ENCODE measurements at places on chromosomes 4 and X.
A peak's percentile ranks its signal among the peaks of the same experiment; 100 is the strongest.

DNA sequence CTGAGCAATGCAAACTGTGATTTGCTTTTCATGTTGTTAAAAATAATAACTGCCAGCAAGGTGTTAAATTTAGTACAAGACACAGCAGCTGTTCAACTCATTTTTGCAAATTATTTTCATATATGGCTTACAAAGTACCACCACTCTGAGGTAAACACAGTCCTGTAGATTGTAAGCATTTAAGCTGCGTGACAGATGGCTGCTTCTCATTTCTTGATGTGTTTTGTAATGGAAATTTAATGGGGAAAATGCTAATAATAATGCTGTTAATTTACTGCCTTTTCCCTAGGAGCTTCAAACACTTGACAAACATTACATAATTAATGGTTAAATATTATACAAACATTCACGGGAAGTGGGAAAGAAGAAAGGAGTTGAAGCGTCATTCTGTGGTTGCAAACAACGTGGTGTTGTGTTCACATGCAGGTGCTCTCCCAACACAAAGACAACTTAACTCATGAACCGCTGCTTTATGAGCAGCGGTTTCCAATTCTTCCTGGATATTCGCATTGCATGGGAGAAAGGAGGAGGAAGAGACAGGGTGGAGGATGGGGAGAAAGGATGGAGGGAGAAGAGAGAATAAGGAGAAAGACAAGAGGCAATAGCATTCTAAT lies 236.8 kb upstream of the VCX start:
- DNase-seq, result no peak

GRCh38 chrX:76148753-76149152 lies 24.1 kb upstream of the PBDC1 start:
- no peak for DNase-seq

DNA sequence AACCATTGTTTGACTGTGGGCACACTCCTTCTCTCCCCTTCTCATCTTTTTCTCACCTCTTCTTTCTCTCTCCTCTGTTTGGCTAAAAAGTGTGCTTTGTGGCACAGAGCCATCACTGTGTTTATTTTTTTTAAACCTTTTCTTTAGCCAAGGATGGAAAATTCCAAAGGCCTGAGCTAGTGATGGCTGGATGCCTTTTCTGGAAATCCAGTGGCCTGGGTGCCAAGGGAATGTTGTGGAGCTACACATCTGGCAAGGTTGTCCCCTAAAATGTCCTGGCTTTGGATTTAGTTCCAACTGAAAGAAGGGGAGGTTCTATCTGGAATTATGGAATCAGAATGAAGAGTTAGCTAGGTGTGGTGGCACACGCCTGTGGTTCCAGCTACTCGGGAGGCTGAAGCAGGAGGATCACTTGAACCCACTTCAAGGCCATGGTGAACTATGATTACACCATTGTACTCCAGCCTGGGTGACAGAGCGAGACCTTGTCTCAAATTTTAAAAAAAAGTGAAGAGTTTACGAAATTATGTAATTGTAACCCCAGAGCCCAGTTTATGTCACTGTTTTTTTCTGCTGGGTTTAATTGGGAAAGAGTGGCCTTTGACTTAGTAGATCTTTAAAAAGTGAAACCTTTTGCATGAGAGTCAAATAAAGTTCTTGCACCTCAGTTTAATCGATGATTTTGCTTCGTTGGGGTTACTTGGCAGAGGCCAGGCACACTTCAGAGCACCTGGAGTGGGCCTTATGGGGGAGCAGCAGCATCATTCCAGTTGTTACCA lies 17.7 kb downstream of the DOCK11 start:
- DNase-seq, result no peak

DNA sequence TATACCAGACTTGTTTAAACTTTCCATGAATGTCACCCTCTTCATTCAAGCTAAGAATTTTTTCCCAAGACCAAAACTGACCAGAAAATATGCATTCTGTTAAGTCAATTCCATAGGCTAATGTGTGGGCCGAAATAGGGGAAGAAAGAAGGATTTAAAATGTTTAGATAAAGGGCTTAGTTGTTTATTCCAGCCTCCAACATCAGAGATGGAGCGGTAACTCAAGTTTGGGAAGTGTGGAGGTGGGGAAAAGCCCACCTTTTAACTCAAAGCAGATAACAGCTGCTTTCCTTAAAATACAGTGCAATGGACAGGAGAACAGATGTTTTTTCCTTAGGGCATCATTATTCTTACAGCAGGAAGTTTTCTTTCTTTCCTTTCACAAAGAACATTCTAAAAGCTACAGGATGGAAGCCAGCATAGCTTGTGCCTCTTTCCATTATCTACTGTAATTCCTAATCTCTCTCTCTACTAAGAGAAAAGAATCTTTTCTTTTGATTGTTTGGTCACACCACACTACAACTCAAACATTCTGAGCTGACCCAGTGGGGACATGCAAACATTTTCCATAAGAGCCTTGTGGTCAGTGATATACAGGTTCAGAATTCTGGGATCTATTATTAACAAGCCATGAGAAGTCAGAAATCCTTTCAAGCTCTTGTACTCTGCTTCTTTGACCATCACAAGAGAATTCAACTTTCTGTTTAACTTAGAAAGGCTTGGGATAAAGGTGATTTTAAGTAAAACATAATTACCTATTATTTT lies 101.6 kb downstream of the PDE5A start:
- no peak for DNase-seq

- DNase-seq, result no peak
Observed at GRCh38 chrX:39581411-39581810, 516.3 kb downstream of the BCOR start.

DNA sequence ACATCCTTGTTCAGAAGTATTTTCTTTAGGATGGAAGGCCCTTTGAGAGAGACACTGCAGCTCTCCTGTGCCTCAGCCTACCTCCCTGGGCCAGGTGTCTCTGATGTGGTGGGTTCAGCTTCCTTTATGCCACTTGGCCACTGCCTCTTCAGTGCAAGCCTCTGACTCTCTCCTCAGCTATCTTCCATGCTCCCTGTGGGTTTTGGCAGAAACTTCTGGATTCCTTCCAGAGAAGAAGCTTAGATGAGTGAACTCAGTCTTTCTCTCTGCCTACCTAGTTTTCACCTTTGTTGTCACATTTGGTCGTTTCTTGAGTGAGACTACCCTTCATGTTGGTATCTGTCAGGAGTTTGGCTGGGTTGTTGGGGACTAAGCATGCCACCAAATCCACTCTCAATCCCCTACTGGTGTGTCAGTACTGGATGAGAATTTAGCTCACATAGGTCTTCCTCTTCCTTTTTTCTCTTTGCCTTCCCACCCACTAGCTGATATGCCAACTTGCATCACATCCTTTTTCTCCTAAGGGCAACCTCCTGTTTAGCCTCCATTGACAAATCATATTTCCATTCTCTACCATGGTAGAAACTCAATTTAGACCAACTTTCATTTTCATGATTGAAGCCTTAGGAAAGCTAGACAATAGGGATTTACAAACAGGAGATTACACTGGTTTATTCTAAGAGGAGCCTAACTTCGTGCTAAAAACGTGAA lies 32.0 kb downstream of the IL15 start:
- DNase-seq, result no peak

DNA sequence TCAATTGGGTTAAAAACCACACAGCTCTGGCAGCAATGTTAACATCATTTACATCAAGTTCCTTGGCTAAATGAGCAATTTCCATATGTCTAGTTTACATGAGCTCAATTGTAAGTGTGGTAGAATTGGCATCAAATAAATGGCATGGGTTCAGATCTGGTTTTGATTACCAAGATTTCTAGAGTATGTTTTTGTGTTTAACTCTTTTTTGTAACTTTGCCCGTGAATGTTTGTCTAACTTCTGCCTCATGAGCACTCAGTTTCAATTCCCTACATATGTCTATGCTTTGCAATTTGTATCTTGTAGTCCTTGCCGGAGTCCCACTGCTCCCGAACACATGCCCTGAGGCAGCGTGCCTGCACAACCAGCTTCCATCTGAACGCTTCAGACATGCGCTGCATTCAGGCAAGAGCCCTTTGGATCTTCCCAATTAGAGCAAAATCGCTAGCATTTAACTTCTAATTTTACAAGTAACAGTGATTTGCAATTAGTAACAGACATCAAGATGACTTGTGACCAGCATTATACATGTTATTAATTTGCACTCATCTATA lies 644.4 kb downstream of the TRIML1 start:
- DNase-seq, result no peak

DNA sequence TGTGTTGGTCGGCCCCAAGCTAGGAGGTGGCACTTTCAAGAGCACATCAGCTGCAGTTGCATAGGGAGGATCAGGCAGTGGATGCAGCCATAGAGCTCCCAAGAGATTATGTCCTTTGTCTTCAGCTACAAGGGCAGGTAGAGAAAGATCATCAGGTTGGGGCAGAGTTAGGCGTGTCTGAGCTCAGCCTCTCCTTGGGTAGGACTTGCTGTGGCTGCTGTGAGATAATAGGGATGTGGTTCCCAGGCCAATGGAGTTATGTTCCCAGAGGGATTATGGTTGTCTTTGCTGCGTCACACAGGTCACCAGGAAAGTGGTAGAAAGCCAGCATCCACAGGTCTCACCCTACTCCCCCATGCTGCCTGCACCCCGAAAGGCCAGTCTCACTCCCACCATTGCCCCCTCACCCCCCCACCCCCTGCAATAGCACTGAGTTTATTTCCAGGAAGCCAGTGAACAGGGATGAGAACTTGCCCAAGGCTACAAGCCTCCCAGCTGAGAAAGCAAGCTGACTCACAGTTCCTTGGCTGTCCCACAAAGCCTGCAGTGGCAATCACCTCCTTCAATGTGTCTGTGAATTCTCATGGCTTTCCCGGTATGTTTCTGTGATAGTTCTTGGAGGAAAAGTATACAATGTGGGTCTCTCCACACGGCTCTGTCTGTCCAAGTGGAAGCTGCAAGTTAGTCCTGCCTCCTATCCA lies 148.4 kb downstream of the STPG2 start:
- DNase-seq, result no peak

DNA sequence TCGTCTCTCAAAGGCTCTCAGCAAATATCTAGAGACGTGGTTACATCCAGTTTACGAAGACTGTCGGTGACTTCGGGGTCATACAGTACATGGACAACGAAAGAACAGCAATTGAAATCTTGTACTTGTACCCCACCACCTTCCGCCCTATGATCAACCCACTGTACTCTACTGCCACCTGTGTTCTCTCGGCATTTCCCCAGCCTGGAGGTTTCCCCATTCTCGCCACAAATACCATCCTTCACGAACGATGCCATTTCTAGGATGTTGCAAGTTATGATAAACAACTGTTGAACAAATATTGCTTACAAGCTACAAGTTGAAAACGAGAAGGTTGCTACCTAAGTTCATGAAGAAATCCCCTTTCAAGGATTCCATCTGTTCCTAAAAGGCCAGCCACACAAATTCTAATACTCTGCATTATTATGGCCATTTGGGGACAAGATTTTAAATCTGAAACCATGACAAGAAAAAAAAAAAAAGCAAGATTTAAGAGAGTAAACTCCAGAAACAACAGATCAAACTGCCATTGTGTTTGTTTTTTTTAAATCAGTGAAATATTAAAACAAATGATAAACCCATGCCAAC lies 1.6 kb downstream of the APBB2 start:
- DNase-seq, result no peak

DNA sequence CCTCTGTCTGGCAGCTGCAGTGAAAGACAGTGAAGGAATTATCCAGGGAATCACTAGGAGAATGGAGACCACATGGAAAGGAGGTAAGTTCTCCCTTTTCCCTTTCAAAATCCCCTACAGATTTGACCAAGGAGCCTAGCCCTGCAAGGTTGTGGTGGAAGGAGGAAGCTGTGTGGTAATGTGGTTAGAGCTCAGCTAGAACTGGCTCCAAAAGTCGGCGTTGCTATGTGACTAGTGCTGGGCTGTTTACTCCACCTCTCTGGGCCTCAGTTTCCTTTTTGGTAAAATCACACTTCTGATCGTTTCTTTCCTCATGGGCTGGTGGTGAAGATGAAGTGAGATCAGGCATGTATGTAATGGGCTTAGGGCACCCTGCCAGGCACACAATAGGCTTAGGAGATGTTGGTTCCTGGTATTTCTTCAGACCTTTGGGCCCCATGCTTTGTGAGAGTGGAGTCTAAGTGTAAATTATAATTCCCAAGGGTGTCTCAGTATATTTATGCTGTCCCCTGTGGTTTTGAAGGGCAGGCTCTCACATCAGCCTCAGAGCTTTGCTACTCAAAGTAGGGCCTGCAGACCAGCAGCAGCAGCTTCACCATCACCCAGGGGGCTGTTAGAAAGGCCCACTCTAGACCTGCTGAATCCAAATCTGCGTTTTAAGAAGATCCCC lies 183.7 kb upstream of the BCOR start:
- no peak for DNase-seq

- DNase-seq, result peak; percentile 18
Observed at GRCh38 chr4:182238355-182238931, 4.8 kb upstream of the TENM3 start.

DNA sequence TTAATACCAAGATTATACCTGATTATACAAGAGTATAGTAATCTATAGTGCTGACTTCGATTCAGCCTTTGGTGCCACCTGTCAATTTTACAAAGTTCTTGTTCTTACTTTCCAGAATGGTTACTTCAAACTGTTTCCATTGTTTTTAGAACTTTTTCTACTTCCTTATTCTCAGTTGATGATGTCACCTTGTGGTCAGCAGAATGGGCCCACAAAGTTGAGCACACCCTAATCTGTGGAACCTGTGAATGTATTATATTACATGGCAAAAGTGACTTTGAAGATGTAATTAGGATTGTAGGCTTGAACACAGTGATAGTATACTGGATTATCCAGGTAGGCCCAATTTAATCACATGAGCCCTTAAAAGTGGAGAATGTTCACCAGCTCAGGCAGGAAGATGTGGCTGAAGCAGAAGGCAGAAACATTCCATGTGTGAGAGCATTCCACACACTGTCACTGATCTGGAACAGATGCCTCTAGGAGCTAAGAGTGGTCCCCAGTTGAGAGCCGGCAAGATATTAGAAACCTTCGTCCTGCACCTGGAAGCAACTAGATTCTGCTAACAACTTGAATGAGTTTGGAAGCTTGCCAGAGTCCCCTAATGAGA lies 6.3 kb upstream of the SGMS2 start:
- DNase-seq, result no peak

DNA sequence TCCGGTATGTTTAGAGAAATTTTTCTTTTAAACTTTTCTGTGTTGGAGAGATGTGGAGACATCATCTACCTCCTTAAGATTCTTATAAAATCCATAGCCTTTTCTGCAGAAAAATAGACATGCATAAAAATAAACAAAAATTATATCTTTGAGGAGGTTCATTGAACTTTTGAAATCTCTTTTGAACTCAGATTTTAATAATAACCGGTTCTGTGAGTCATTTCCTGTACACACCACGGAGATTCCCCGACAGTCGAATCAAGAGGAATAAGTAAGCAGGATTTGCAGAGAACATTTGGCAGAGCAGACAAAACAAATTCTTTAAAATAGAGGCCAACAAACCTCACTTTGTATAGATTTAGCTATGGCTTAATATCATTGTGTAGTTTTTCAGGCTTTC lies 918.7 kb upstream of the POU3F4 start:
- DNase-seq, result peak; percentile 23

DNA sequence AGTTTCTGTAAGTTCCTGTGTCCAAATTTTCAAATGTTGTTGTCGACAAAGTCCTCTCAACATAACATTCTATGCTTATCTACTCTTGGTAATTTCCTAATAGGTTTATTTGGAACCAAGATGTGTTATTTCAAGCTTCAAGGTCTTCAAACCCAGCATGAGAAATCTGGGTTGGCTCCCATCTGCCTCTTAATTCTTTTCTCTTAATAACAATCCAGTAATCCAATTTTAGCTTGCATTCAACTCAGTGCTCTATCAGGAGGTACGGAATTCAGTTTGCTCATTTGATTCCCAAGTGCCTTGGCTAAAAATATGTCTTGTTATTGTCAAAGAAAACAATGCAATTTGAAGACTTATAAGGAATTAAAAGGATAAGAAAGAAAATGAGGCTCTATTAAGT lies 235.5 kb upstream of the MID1 start:
- no peak for DNase-seq

- DNase-seq, result no peak
Observed at GRCh38 chr4:60581919-60582536, 618.1 kb upstream of the ADGRL3 start.

Measured in astrocyte of the cerebellum (primary cell).